ENCODE measurements at places on chromosomes 13 and 19.

- DNase-seq, result peak; percentile 45
Measured at GRCh38 chr19:35495107-35496064, 5.1 kb upstream of the KRTDAP start.

DNA sequence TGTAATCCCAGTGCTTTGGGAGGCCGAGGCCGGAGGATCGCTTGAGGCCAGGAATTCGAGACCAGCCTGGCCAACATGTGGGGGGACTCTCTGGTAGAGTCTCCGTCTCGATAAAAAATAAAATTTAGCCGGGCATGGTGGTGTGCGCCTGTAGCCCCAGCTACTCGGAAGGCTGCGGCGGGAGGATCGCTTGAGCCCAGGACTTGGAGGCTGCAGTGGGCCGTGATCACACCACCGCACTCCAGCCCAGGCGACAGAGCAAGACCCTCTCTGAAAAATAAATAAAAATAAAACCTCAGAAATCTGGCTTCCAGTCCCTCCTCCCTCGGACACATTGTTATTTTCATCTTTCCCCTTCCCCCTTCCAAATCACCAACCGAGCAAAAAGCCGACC, 332 bp downstream of the IRGQ start:
- DNase-seq, result no peak

GRCh38 chr19:28691683-28692082, 521.3 kb downstream of the UQCRFS1 start:
- DNase-seq, result no peak

DNA sequence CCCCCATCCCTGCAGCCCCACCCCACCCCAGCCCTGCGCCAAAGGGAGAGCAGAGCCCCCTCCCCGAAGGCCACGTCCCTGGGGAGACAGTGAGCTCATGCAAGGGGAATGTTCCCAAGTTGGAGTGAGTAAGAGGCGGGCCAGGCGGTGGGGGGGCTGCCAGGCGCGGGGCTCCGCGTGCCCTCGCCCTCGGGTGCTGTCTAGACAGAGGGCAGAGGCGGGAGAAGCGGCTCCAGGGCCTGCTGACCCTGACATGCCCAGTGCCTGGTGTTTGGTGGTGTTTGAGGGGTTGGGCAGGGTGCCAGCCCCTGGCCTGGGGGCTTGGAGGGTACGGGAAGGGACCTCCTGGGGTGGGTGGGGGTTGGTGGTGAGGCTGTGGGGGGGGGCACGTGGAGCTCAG, 1.0 kb downstream of the FSTL3 start:
- DNase-seq, result no peak

- DNase-seq, result no peak
Measured at GRCh38 chr19:56608274-56608964, 13.3 kb downstream of the ZNF71 start.

DNA sequence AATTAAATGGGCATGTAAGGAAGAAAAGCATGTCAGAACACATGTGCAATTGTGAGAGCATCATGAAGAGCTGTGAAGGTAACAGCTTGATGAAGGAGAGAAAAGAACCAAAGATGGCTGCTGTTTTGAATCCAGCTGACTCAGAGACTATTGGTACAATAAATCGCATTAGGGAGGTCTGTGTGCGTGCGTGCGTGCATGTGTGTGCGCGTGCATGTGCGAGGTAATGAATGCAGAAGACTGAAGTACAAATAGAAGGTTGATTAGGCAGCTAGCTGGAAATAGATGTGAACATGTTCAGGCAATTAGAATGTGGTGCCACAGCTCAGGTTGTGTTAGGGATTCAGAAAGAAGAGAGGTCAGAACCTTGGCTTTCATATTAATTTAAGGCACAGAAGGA, 440.5 kb downstream of the OXGR1 start:
- DNase-seq, result no peak

DNA sequence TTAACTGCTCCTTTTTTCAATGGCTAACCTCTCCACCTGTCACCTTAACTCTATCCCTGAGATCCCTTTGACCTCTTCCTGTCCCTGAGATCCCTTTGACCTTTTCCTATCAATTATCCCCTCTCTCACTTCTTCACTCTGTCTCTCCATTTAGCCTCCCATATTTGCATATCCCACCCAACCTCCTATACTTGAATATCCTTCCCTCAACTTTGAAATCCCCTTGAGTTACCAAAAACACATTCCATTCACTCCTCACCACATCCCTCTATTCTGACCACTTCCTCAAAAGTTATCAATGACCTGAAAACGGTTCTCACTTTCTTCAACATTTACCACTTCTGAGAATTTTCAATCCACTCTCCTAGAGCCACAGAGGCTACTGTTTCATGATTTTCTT, 3.0 kb downstream of the MYCBP2 start:
- DNase-seq, result no peak

DNA sequence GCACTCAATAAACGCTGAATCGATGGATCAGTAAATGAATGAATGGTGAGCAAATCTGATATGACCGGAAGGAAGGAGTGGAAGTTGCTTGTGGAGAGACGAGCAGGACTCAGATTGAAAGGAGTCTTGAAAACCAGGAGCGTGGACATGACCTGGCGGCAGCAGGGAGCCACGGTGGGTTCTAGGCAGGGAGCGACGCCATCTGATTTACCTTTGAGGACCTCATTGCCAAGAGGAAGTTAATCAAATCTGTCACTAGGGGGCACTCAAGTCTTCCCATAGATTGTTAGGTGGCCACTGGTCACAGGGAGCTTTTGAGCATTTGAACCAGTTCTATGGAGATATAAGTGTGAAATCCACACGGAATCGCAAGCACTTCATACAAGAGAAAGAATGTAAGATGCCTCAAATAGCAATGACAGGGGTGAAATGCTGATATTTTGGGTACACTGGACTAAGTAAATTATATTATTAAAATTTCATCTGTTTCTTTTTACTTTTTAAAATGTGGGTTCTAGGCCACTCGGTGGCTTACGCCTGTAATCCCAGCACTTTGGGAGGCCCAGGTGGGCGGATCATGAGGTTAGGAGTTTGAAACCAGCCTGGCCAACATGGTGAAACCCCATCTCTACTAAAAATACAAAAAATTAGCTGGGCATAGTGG, 9.2 kb upstream of the FBN3 start:
- DNase-seq, result no peak

GRCh38 chr19:44142059-44142433, 692 bp downstream of the ZNF234 start:
- no peak for DNase-seq

DNA sequence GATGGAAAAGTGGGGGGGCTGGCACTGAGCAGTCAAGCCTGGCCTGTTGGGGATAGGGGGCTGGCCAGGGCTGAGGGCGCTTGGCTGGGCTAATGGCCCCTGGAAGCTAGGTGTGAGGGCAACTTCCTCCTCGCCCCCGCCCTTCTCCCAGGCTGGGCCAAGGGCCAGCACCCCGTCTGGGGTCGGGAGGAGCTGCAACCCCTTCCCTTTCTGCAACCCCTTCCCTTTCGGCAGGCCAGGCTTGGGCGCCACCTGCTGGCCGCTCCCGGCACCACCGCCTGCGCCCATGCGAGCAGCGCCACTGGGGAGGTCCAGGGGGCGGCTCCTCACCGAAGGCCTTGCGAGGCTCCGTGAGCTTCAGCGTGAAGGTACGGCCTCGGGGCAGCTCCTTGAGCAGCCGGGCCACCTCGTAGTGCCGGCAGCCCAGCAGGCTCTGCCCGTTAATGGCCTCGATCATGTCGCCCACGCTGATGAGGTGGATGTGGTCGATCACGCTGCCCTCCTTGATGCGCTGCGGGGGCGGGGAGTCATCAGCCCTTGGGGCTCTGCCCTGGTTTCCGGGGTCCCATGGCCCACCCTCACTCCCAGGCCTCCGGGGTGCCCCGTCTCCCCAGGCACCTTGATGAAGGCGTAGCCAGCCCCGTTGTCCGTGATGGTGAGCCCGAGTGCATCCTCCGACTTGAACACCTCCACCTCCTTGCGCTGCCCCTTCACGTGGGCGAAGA, 5.0 kb upstream of the PTGER1 start:
- peak; percentile 64 for DNase-seq

DNA sequence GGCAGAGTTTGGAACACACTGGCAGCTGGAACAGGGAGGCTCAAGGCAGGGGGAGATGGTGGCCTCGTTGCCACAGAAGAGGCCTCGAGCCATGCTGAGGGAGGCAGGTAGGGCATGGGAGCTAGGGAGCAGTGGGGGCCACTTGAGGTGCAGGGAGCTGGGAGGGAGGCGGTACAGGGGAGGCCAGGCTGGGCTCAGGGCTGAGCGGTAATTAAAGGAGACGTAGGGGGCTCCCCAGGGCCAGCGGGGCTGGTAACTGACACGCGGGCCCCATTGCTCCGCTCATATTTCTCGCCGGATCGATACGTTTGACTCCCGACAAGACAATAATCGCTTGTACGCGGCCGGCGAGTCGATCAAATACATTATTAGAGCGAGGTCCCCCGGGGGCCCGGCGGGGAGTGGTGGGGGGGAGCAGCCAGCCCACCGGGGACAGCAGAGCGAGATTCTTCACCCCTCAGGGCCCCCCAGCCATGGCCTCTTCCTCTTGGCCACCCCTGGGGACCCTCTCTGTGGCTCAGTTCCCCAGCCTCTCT, 2.4 kb upstream of the POU2F2 start:
- DNase-seq, result no peak

GRCh38 chr19:49631014-49631588, 8.8 kb downstream of the RRAS start:
- DNase-seq, result no peak

DNA sequence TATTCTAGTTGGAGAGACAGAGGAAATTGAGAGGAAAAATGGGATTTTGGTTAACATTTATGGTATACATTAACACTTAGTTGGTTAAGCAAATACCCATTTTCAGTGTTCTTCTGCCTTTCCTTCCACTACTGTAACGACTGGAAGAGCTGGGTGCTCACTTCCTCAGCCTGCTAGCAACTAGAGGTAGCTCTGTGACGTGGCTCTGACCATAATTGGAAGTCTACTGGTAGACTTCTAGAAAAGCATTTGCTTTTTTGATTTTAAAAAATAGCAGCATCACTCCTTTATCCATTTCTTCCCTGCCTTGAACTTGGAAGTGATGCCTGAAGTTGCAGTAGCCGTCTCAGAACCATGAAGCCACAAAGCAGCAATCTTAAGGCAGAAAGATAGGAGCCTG, 15.9 kb downstream of the NHLRC3 start:
- DNase-seq, result no peak

DNA sequence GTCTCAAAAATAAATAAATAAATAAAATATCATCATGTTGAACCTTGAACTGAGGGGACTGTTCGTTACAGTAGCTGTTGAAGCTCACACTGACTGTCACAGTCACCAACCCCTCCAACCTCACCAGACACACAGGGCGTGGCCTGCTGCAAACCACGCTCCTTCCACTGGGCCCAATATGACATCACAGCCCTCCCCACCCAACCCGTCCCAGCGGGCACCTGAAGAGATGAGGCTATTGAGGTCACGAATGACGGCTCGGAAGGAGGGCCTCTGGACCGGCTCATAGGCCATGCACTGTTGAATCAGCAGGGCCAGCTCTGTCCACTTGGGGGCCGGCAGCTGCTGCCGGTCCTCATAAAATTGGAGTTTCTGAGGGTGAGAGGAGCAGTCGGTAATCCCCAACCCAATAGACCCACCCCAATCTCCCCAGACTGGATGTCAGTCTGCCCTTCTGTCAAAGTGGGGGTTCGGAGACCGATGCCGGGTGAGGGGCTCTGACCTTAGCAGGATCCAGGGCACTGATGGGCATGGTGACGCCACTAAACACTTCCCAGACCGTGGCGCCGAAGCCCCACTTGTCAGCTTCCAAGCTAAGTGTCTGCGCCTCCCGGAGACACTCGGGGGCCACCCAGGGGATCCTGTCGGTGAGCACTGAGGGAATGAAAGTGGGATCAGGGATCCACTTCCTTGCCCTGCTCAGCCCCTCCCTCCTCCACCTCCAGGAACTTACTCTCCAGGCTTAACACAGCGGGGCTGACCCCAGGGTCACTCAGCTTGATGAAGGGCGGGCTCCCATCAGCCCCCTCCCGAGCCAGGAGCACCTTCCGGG, 13.2 kb downstream of the JAK3 start:
- DNase-seq, result no peak

GRCh38 chr13:99577934-99578917, 77.0 kb downstream of the TM9SF2 start:
- no peak for DNase-seq

- no peak for DNase-seq
Measured at GRCh38 chr19:21482863-21483276, 22.5 kb upstream of the ZNF429 start.

- no peak for DNase-seq
Measured at GRCh38 chr13:29845440-29846056, 4.9 kb downstream of the UBL3 start.

DNA sequence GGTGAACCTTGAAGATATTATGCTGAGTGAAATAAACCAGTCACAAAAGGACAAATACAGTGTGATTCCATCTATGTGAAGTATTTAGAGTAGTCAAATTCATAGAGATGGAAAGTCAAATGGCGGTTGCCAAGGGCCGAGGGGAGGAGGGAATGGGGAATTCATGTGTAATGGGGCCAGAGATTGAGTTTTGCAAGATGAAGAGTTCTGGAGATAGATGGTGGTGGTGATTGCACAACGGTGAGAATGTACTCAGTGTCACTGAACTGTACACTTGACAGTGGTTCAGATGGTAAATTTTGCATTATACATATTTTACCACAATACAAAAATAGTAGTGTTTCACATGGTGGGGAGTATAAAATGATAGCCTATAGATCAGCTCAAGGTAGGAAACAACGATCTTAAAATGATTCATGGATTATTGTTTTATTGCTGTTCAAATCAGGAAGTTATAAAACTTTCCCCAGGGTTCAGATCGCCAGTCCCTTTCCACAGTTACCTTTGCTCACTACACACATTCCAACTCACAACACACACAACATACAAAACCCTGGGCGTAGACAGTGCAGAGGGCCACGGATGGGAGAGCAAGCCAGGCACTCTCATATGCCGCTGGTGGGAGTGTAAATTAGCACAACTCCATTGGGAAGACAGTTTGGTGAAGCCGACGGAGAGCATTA, 219.9 kb downstream of the ZIC5 start:
- DNase-seq, result no peak

DNA sequence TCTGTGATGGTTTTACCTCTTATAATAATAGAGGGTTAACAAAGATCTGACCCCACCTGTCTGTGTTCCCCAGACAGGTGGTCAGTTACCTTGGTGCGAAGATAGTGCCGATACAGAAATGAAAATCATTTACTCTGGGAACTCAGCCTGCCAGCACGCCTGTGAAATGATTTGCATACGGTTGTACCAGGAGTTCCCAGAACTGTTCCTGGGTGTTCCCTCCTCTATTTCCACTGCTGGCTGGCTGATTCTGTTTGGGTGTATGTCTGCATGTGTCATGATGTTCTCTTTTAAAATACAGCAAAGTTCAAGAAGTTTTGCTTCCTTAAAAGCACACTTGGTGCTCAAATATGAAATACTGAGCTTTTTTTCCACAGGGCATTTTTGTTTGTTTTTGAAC, 527.1 kb downstream of the FGF9 start:
- no peak for DNase-seq

- DNase-seq, result no peak
Measured at GRCh38 chr19:11450570-11451326, 15.3 kb downstream of the PRKCSH start.

GRCh38 chr13:74919914-74920313, 562.1 kb downstream of the TBC1D4 start:
- DNase-seq, result no peak

All from stimulated activated CD8-positive, alpha-beta memory T cell treated with anti-CD3 and anti-CD28 coated beads, Interleukin-7, amount 100 ng/mL, for 48 hours (primary cell).